ENCODE measurements at places on chromosomes 5 and 9. TPM values are rescaled to one million over a fixed set of nuclear protein-coding genes. Genes with fewer than 3 reads are reported as not detected.

MYMK gene
- not detected for total RNA-seq

CCL19 gene
- not detected for total RNA-seq

IL4 gene
- not detected for total RNA-seq

PCDHA11 gene
- 0.51 TPM for total RNA-seq

PTGES gene
- total RNA-seq = 16.7 TPM

RANBP3L gene
- under 0.01 TPM for total RNA-seq

C5orf63 gene
- 4.0 TPM for total RNA-seq

SV2C gene
- not detected for total RNA-seq

ADRB2 gene
- 4.5 TPM for total RNA-seq

SOHLH1 gene
- total RNA-seq = not detected

PHYHD1 gene
- total RNA-seq = 20.0 TPM

CDC23 gene
- 26.8 TPM for total RNA-seq

SPATA31D4 gene
- total RNA-seq = not detected

IPPK gene
- total RNA-seq = 11.1 TPM

AGTPBP1 gene
- 10.7 TPM for total RNA-seq

CXXC5 gene
- total RNA-seq = 29.0 TPM

PCDHB10 gene
- 0.77 TPM for total RNA-seq

SPOUT1 gene
- 8.7 TPM for total RNA-seq

SLC46A2 gene
- total RNA-seq = not detected

CORO2A gene
- under 0.01 TPM for total RNA-seq

CAAP1 gene
- 14.4 TPM for total RNA-seq

ANKRD55 gene
- total RNA-seq = under 0.01 TPM

CEMIP2 gene
- 46.2 TPM for total RNA-seq

TLX3 gene
- not detected for total RNA-seq

CBY3 gene
- total RNA-seq = not detected

KIF4B gene
- total RNA-seq = under 0.01 TPM

C9 gene
- under 0.01 TPM for total RNA-seq

OR13C8 gene
- not detected for total RNA-seq

ELOVL7 gene
- under 0.01 TPM for total RNA-seq

TRAF2 gene
- total RNA-seq = 8.0 TPM

DMRT3 gene
- total RNA-seq = not detected

Data from fibroblast of lung (primary cell).